ENCODE measurements at places on chromosomes 12 and 14.

DNA sequence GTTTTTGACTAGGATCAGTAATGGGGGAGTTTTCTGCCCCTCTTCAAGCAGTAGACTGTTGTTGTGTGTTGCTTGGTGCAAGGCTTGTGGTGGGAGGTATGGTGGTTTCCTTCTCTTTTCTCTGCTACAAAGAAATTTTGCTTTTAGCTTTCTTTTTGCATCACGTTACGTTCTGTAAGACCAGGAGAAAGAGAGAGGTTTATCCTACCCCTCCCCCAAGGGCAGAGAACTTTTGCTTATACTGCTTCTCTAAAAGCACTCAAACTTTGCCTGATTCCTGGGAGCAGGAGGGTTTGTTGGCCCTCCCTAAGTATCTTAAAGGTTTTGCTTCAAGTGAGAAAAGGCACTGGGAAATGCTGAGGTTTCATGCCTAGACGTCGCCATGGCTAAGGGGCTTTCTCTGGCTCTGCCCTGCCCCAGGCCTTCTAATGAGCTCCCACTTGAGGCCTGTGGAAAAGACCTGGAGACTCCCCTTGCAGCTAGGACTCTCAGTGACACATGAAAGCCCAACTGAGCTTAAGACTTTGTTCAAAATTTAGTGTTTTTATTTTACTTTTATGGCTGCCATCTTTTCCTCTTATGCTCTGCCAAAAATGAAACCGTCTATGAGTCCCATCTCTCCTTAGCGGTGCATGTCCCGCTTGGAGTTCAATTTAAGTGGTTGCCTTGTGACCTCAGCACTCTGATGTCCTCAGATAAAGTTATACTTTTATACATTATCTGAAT is 49.2 kb downstream of the EIF2S3B start:
- no peak for DNase-seq

DNA sequence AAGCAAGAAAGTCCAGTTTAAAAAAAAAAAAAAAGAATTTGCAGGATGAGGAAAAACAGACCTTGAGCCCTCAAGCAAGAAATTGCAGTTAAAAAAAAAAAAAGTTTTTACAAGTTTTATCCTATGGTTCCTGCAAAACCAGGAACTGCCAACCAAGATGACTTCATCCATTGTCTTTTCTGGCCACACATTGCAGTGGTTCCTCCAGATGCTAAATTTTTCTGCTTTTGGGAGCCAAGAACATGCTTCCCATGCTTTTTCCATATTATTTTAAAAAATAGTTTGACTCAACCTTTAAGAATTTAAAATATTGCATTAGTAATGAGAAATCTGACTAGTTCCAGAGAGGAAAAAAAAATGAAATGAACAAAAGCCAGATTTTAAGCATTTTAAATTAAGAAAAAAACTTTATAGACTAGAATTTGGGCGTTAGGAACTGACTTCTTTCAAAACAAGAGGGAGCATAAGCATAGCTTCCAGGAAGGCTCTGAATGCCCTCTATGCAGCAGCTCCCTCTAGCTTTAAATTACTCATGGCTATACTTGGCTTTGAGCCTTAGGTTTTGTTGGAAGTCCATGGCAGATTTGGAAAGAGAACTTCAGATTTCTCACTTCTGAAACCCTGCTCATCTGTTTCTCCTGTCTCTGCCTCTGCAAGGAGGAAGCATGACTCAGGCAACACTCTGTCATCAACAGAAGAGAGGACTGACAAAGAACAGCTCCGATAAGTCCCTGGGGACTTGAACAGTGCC is 124.5 kb downstream of the GPR65 start:
- DNase-seq = no peak

DNA sequence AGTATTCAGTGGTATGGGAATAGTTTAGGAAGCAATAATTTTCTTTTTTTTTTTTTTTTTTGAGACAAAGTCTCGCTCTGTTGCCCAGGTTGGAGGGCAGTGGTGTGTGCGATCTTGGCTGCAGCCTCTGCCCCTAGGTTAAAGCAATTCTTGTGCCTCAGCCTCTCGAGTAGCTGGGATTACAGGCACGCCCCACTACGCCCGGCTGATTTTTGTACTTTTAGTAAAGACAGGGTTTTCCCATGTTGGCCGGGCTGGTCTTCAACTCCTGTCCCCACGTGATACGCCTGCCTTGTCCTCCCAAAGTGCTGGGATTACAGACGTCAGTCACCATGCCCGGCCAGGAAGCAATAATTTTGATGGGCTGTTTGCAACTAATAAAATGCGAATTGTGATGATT is 62.1 kb downstream of the ATG14 start:
- DNase-seq = no peak

GRCh38 chr14:55706365-55706684 is 126.3 kb downstream of the KTN1 start:
- DNase-seq = no peak

DNA sequence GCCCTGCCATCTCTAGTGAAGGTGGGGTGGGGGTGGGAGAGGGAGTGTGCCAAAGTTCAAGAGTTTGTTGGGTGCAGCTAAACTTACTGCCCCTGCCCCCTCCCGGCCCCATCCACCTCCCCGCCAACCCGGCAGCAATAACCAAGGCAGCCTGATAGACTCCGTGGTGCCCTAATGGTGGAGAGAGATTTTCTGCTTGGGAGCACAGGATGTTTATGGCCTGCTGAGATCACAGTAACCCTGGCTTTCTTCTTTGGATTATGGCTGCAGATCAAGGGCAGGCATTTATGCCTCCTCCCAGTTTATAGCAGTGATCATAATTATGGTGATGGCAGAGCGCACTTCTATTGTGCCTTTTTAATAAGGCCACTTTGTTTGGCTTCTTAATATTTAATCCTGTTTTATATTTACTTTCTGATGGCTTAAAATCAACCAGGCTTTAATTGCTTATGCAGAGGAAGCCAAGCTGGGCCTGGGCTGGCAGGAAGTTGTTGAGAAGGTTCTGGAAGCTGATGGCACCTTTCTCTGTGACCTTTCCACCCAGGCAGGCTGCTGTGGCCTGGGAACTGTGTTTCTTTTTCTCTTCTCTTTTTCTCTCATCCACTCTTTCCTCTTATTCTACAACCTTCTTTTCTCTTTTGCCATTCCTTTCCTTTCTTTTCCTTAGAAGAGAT is 256.8 kb upstream of the FKBP4 start:
- no peak for DNase-seq

DNA sequence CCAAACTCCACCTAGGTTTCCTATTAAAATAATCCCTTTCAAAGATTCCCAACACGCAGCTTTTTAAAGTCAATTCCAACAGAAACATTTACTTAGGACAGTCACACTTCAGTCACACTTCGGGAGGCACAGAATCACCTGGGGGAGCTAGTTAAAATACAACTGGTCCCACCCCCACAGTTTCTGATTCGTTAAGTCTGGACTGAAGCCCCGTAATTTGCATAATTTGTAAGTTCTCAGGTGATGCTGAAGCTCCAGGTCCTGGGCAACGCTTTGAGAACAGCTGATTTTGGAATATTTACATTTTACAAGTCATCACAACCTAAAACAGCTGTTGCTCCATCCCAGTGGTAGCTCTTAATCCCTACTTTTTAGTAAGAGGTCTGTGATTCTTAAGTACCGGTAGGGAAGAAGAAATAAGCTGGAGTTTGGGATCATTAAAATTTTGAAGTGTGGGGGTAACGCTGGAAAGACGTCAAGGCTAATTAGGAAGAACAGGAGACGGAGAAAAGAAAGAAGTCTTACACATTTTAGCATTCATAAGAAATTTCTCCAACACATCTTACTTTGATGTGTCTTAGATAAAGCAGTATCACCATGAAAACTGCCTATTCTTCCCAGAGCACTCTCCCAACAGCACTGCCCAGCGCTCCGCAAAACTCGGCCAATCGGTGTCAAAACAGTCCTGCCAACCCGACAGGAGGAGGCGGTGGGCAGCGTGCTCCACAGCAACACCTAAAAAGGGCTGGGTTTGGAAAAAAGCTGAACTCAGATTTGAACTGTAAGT is 1.1 kb downstream of the IPO8 start:
- no peak for DNase-seq

DNA sequence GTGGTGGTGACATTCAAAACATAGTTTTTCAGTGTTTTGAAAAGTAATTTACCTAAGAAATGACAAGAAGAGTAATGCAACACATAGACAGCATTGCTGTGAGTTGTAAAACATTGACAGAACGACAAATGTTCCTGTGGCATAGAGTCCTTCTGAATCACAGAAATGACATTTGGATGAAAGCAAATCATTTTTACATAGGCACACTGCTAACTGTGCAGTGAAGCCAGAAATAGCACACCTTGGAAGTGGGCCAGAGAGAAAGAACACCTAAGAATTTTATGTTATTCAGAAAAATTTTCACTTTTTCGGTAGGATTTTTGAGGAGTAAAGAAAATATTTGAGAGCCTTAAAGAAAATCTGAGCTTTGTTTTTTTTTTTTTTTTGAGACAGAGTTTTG is 100.6 kb downstream of the ANO4 start:
- no peak for DNase-seq

DNA sequence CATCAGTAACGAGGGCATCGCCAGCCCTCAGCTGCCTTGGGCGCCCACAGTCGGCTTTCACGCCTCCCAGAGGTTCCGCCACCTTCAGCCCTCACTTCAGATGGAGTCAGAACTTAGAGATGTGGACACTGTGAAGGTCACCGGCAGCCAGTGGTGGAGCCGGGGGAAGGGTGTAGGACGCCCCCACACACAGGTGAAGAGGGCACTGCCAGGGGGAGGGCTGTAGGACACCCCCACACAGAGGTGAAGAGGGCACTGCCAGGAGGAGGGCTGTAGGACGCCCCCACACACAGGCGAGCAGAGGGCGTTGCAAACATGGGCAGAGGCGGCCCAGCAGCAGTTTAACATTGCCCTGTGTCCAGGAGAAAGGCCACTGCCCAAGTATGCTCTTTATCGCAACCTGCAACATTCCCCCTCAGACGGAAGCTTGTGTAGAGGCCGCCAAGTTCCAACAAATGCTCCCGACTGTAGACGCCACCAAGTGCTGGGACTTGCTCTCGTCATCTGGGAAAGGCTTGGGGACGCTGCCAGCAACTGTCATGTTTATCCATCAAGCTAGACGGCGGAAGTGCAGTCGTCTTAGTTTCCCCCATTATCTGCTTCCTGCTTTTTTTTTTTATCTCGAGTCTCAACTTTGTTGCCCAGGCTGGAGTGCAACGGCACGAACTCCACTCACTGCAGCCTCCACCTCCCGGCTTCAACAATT is 4.9 kb upstream of the ANKLE2 start:
- DNase-seq = no peak
